ENCODE measurements at places on chromosomes 13 and 19.

DNA sequence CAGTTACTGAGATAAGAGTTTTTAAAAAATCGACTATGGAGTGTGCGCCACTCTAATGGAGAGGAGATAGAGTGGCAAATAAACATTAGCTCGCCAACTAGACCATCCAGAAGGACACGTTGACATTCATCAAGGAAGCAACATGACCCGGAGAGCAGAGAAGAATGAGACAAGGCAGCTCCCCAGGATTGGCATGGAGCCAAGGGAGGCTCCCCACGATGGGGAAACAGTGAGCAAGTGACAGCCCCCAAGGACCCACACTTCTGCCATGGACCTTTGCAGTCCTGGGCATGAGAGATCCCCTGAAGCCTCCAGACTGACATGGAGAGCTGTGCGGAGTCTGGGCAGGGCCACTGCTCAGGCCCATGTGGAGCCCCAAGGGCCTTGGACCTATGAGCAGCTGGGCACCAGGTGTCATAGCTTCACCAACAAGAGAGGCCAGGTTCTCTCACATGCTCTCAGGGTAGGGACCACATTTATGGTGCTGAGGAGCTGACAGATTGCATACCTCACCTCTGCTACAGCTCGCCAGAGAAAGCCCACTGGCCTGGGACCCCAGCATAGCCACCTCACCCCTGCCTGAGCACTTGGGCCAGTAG is 6.7 kb downstream of the SIGLEC6 start:
- no peak for DNase-seq

- DNase-seq = no peak
Measured at GRCh38 chr13:81295177-81295576, 954.3 kb upstream of the SPRY2 start.

DNA sequence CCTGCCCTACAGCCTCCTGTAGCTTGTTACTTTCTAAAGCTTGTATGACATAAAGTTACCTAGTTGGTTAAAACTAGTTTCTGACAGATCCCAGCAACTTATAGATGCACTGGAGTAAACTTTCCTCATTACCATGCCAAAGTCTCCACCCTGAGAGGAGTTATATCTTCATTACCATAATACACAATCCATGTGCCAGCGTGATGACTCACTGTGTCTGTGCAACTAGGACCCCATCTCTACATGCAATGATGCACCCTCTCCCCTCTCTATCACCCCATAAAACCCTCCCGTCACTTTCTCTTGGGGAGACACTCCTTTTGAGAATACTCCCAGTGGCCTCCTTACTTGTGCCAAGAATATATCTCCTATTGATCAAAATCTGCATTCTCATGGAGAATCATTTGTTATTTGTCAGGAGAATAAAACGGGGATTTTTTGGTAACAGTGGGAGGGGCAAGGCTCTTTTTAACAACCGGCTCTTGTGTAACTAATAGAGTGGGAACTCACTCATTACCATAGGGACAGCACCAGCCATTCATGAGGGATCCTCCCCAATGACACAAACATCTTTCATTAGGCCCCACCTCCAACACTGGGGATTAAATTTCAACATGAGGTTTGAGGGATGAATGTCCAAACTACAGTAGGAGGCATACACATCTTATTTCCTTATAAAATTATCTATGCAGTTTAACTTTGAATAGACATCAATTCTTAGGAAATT is 235.1 kb upstream of the ATXN8OS start:
- no peak for DNase-seq

DNA sequence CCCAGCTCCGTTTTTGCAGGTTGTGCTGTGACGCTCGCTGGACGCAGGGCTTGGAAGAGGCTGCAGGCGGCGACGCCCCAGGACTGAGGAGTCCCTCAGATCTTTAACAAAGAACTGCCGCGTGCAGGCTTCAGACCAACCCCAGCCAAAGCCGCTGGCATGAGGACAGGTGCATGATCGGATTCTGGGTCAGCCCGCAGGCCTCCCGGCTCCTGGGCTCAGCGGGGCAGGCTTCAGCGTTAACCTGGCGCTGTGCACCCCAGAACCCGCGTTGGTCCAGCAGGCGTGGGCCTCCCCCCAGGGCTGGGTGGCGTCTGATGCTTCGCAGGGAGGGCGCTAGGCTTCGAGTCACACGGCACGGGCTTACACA is 920 bp upstream of the TIMM13 start:
- DNase-seq = peak; percentile 51

- DNase-seq = no peak
Measured at GRCh38 chr19:30073152-30074000, 131.3 kb downstream of the URI1 start.

GRCh38 chr19:33514885-33515551 is 6.6 kb downstream of the PEPD start:
- no peak for DNase-seq

DNA sequence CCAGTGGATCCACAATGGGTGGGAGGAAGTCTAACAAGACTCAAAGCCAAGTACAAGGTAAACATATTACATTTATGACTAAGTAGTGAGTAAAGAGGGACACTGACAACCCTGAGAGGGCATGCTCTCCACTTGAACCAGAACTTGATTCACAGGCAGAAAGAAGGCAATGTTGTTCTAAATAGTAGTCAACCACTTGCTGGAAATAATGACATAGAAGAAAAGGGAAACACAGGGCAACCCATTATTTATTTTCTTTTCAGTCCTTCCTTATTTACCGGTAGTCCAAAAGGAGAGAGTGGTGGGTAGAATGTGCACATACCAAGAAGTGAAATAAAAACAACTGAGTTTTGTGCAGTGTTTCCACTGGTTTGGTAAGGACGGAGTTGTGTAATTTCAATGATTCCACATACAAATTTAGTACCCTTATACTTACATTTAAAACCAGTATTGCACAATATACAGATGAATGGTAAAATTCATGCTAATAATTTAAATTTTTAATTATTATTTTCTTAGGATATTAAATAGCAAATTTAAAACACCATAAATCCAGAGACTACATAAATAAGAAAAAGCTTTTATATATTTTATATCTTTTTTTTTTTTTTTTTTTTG is 65.9 kb downstream of the ENOX1 start:
- DNase-seq = no peak

DNA sequence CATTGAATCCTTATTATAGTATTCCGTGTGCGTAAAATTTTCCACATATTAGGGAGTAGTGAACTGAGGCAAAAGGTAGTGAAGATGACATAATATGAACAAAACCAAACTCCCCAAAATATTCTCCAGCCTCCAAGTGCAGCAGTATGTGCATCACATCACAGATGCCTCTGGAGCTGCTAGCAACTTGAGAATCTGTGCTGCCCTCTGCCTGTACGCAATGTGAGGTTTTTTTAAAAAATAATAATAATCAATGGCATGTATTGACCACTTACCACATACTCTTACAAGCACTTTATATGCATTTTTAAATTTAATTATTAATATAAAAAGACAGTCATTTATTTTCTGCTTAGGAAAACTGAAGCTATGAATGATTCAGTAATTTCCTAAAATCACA is 583.0 kb upstream of the SPRY2 start:
- DNase-seq = no peak
